Urothelium cell line (cell line): ENCODE measurements at places on chromosomes 5 and 9.

DNA sequence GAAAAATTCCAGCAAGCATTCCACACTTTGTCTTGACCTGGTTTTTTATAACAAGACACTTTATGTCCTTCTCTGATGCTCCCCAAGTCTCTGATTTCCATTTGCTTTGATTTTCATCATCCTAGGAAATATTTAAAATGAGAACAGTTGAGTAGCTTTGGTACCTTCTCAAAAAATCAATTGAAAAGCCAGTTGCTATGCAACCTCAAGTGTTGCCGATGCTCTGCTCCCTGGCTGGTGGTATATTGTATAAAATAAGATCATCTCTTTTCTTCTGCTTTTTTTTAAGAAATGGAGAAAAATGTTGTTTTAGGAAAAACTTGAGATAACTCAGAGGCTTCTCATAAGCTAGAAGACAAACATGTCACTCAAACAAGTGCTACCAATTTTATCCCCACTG, 109.7 kb downstream of the ZNF354C start:
- DNase-seq: no peak

- DNase-seq: peak; percentile 99
These were observed at the start of gene HNRNPK for GRCh38 chr9:83979812-83980394. HNRNPK (minus strand) TSS chr9:83980215; CDS start chr9:83978252, 1,963 bp downstream.

DNA sequence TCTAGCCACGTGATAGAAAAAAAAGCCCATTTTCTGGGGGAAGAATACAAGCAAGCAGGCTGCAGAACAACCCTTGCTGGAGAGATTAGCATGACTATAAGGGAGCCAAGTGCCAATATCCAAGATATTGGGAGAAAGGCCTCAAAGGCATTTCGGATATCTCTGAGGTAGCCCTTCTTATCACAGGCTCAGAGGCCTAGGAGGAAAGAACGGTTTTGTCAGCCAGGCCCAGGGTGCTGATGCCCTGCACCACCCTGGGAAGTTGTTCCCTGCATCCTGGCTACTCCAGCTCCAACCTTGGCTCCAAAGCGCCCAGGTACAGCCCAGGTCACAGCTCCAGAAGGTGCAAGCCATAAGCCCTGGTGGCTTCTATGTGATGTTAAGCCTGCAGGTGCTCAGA, 66.4 kb downstream of the C9orf153 start:
- no peak for DNase-seq

- no peak for DNase-seq
These were observed 204.4 kb downstream of the TRIO start for GRCh38 chr5:14347522-14347921.

GRCh38 chr9:93111001-93111370, 15.0 kb downstream of the CARD19 start:
- no peak for DNase-seq

DNA sequence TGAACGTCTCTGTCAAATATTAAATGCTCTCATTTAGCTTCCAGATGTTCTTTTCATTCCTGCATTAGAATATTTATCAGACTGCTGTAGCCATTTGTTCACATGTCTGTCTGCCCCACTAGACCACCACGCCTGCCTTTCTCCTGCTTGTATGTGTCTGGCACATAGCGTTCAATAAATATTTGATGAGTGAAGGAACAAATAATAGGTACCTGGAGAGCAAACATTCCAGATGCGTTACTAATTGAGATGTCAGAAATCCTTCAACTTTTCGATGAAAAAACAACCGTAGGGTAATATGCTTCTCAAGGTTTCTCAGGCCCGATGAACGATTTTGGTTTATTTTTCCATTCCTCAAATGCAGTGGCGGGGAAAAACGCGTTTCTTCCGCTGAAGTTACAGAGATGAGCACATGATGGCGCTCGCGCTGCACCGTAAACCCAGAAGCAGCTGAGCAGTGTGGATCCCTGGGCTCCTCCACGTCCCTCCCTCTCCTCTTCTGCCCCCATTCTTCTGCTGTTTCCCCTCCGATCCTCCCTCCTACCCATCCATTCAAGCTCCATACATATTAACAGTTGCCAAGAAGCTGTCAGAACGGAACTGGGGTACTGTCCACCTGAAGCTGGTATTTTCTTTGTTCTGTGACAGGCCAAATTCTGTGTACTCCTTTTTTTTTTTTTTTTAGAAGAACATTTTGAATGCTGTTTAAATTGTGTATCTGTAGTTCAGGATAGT, 245.4 kb downstream of the MPDZ start:
- peak; percentile 59 for DNase-seq

DNA sequence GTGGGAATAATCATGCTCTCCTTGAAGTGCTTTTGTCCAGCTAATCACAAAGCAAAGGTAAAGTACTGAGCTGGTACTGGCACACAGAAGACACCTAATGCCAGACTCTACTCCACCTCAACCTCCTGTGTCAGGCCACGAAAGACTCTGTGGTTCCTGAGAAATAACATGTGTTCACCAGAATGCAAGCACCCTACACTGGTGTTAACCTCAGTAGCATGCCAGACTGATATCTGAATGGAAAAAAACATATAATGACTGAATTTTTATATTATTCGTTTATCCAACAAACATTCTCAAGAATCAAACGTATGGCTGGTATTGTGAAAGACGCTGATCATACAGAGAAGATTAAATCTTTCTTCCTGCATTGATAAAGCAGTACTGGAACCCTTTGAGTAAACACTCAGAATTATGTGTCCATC, 97.1 kb upstream of the IFNE start:
- DNase-seq: no peak

GRCh38 chr5:159130871-159131270, 31.2 kb upstream of the EBF1 start:
- DNase-seq: no peak

- DNase-seq: peak; percentile 70
These were observed at the start of gene KCNN2 for GRCh38 chr5:114361724-114362196. KCNN2 (plus strand) TSS chr5:114362070; CDS start chr5:114362140, 70 bp downstream.

- no peak for DNase-seq
These were observed 4.7 kb upstream of the CCL28 start for GRCh38 chr5:43416803-43417394.

DNA sequence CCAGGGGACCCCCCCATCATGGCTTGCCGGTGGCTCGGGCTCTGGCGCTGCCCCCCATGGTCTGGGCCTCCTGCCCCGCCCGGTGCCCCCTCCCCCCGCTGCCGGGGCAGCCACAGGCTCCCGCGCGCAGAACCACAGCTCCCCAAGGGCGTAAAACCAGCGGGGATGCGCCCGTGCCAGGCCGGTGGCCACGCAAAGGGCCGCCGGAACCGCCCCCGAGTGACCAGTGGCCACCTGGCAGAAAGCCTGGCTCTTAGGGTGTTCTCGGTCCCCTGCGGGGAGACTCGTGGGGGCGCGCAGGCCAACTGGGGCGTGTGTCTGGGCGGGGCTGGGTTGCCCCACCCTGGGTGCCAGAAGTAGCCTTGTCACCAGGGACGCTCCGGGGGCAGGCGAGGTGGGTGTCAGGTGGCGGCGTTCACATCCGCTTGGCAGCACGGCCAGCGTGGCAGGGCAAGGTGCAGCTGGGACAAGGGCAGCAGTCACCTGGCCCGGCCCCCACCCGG, 515 bp upstream of the AGPAT2 start:
- DNase-seq: no peak

GRCh38 chr5:179435731-179436315, 90.6 kb upstream of the ADAMTS2 start:
- DNase-seq: no peak

DNA sequence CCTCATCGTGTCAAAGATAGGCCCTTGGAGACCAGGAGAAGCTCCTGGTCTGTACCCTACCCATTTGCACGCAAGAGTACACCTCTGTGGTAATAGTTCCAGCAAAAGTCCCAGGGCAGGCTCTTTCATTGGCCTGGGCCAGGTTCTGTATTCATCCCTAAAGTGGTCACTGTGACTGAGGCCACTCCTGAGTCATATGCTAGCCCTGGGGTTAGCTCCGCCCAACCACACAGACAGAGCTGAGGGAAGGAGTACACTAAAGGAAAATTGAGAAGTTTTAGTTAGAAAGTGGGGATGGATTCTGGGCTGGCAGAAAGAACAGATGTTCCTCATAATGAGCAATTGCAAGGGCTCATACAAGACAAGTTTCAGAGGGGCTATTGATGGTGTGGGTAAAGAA, 206.7 kb downstream of the ARHGAP26 start:
- DNase-seq: peak; percentile 26

DNA sequence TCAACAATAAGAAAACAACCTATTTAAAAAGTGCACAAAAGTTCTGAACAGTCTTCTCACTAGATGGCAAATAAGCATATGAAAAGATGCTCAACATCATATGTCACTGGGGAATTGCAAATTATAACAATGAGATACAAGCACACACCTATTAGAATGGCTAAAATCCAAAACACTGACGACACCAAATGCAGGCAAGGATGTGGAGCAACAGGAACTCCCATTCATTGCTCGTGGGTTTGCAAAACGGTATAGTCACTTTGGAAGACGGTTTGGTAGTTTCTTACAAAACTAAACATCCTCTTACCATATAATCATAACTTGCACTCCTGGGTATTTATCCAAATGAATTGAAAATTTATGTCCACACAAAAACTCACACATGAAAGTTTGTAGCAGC, 100.9 kb upstream of the TBC1D2 start:
- no peak for DNase-seq

DNA sequence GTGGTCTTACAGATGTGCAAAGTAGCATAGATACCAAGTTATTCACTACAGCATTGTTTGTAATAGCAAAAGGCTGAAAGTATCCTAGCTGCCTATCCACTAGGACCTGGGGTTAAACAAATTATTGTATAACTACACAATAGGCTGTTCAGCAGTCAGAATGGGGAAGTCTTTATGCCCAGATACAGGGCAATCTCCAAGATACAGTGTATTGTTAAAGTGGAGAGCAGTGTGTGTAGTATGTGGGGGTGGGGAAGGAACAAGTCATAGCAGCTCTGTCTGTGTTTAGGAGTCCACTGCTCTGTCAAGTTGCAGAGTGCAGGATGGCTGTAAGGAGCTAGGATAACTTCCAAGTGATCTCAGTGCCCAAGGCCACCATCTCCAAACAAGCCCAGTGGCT, 5.5 kb downstream of the PCYOX1L start:
- no peak for DNase-seq

GRCh38 chr5:14628346-14628745, 36.2 kb upstream of the OTULIN start:
- peak; percentile 77 for DNase-seq

DNA sequence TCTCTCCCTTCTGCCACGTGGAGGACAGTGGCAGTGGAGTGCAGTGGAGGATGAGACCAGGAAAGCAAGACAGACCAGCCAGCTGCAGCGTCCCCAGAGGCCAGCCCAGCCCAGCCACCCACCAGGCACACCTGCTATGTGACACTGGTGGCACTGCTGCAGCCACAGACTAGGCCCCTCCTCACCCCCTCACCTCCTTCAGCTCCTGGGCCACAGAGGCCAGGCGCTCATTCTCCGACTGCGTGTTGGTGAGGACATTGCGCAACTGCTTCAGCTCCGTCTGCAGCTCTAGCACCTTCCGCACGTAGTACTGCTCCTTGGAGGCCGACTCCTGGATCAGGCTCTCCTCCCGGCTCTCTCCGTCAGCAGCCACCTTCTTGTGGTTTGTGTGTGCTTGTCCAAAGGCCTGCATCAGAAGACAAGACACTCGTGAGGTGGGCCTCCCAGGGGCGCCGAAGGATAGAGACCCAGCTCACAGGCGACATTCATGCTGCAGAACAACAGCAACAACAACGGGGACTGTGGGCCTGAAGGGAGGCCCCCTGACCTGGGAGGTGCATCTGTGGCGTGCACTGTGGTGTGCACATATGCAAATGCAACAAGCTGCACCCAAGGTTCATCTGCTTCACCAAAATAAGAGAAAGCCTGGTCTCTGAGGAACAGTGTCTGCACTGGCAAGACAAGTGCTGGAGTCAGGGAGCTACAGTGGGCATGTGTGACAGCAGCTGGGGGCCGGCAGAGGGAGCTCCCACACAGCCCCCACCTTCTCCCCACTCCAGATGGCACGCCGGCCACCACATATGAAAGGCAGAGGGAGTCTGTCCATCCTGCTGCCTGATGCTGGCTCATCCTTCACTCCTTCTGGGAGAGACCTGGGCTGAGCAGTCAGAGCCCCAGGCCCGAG, 35.5 kb downstream of the BICD2 start:
- no peak for DNase-seq

GRCh38 chr5:77145666-77146065, 58.6 kb upstream of the ZBED3 start:
- no peak for DNase-seq

- peak; percentile 98 for DNase-seq
These were observed at the start of gene ST6GALNAC4 for GRCh38 chr9:127916720-127917581. ST6GALNAC4 (minus strand) TSS chr9:127917041; CDS start chr9:127916419, 622 bp downstream.
